ENCODE measurements at places on chromosomes 6 and 20. TPM values are rescaled to one million over a fixed set of nuclear protein-coding genes. Genes with fewer than 3 reads are reported as not detected.

TNFRSF6B gene
- total RNA-seq = 16.8 TPM

SAMD10 gene
- total RNA-seq = 4.3 TPM

TLDC2 gene
- 0.14 TPM for total RNA-seq

AURKA gene
- total RNA-seq = 66.3 TPM

TFAP2C gene
- not detected for total RNA-seq

AVP gene
- not detected for total RNA-seq

HUS1B gene
- 1.5 TPM for total RNA-seq

GLP1R gene
- not detected for total RNA-seq

MTFR2 gene
- total RNA-seq = 3.4 TPM

LPA gene
- not detected for total RNA-seq

CYP24A1 gene
- total RNA-seq = not detected

NR2E1 gene
- not detected for total RNA-seq

VWA7 gene
- 0.34 TPM for total RNA-seq

PSORS1C2 gene
- total RNA-seq = not detected

PROKR2 gene
- not detected for total RNA-seq

CLPSL2 gene
- total RNA-seq = not detected

ADGRB3 gene
- total RNA-seq = not detected

FAM209B gene
- total RNA-seq = 0.33 TPM

FAM83B gene
- not detected for total RNA-seq

BPIFB2 gene
- total RNA-seq = not detected

PPP1R3D gene
- total RNA-seq = 10.9 TPM

LY6G5C gene
- 3.6 TPM for total RNA-seq

CLPSL1 gene
- not detected for total RNA-seq

BPI gene
- total RNA-seq = not detected

TNF gene
- 0.17 TPM for total RNA-seq

AGER gene
- 0.85 TPM for total RNA-seq

BLCAP gene
- 53.9 TPM for total RNA-seq

OPRM1 gene
- total RNA-seq = not detected

ARMH2 gene
- not detected for total RNA-seq

KATNA1 gene
- total RNA-seq = 22.8 TPM

ZNF311 gene
- total RNA-seq = 0.17 TPM

SPEF1 gene
- not detected for total RNA-seq

TGM3 gene
- total RNA-seq = not detected

C20orf204 gene
- 13.3 TPM for total RNA-seq

KCNK16 gene
- not detected for total RNA-seq

SLC17A1 gene
- total RNA-seq = not detected

RAET1G gene
- not detected for total RNA-seq

TPD52L1 gene
- total RNA-seq = 10.8 TPM

HCRTR2 gene
- total RNA-seq = not detected

L3MBTL1 gene
- total RNA-seq = 8.2 TPM

TNXB gene
- 4.6 TPM for total RNA-seq

ABHD16B gene
- total RNA-seq = not detected

THBD gene
- 33.4 TPM for total RNA-seq

HAO1 gene
- total RNA-seq = not detected

TDRD6 gene
- total RNA-seq = 0.05 TPM

All from dermis blood vessel endothelial cell (primary cell).